ENCODE measurements at places on chromosomes 16 and 17.

DNA sequence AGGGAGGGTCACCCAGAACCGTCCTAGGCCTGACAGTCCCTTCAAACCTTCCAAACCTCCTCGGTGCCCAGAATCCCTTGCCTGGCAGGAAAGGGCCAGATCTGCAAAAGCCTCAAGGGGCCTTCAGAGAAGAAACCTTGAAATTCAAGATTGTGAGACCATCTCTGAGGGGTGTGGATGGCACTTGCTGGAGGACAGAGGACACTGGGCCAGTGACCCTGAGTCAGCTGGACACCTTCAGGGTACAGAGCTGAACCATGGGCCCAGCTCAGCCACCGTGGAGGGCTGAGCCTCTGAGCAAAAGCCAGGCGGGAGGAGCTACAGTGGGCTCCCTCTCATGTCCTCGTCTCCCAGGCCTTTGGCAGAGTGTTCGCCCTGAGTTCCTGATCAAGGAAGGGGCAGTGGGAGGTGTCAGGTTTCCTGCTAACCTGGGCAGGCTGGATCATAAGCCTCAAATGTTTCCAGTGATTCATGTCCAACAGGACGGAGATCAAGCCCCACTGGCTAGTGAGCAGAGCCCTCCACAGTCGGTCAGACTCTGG lies 3.0 kb downstream of the PDILT start:
- no peak for DNase-seq

- DNase-seq: no peak
Measured at GRCh38 chr16:74942977-74943918, 41.7 kb downstream of the WDR59 start.

GRCh38 chr16:58021661-58022551 lies 3.6 kb upstream of the MMP15 start:
- DNase-seq: no peak

DNA sequence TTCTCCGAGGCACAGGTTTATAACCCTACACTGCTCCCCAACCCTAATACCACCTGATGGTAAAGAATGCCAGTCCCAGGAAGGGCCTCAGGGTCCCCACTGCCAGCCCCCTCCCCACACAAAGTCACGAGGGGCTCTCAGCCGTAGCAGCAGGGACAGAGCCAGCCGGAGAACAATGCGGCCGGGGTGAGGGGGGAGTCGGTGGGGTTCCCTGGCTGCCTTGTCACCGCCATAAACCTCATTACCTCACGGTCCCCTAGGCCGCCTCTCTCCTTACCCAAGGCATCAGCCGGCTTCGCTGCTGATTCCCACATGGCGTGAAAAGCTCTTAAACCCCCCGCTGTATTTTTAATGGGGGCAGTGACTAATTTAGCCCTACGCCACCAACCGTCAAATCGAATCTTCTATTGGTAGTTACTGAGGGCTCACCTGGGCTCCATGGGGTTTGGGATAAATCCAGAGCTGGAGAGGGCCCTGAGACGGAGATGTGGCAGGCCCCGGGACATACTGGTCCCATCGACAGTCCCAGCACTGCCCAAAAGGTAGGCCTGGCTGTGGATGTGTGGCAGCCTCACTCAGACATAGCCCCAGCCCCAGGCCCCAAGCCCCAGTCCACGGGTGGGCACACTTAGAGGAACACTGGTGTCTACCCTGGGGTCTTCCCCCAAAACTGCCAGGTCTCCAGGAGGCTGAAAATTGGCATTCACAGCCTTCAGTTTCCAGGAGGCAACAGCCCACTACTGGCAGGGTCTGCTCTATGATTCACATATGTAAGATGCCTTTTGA lies 115.3 kb downstream of the C16orf78 start:
- DNase-seq: no peak

GRCh38 chr17:39653662-39654331 lies 11.4 kb upstream of the TCAP start:
- peak; percentile 64 for DNase-seq

GRCh38 chr17:1714980-1715802 lies 5.0 kb upstream of the TLCD2 start:
- peak; percentile 56 for DNase-seq

GRCh38 chr16:85285681-85286065 lies 173.4 kb upstream of the CIBAR2 start:
- DNase-seq: no peak

DNA sequence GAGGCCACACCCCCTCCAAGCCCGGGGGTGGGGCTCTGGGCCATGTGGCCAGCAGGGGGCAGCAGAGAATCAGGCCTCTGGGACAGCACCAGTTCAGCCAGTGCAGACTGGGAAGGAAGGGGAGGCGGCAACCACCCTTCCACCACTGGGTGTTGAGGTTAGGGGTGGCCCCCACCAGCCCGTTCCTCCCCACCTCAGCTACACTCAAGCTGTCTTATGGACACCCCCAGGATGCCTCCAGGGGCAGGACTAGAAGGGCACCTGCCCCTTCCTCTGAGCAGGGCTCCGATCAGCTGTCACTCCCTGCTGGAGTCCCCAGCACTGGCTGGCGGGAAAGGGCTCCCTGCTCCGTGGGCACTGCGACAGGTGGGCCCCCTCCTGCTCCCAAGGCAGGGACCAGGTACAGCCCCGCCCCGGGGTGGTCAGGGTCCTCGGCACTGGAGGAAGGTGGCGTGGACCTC lies 21.8 kb downstream of the KATNB1 start:
- peak; percentile 26 for DNase-seq

GRCh38 chr17:42438600-42439567 lies 15.8 kb upstream of the CAVIN1 start:
- no peak for DNase-seq

- DNase-seq: no peak
Measured at GRCh38 chr17:15087946-15088345, 177.2 kb downstream of the PMP22 start.

DNA sequence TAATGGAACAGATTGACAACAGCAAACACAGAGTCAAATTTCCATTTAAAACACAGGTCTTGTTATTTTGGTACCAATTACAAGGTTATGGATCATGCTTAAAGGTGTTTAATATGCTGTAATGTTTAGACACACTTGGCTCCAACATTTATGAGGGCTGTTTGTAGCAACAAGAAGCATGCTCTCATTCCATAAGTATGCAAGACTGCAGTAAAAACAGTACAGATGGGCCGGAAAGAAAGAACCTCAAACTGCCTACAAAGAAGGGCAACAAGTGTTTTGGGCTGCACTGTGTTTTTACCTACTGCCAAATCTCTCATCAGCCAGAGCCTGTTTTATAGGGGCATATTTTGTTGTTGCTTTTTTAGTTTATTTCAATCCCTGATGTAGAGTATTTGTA lies 100.5 kb upstream of the HS3ST3A1 start:
- no peak for DNase-seq

GRCh38 chr17:14739656-14740431 lies 439.0 kb downstream of the HS3ST3B1 start:
- DNase-seq: no peak

DNA sequence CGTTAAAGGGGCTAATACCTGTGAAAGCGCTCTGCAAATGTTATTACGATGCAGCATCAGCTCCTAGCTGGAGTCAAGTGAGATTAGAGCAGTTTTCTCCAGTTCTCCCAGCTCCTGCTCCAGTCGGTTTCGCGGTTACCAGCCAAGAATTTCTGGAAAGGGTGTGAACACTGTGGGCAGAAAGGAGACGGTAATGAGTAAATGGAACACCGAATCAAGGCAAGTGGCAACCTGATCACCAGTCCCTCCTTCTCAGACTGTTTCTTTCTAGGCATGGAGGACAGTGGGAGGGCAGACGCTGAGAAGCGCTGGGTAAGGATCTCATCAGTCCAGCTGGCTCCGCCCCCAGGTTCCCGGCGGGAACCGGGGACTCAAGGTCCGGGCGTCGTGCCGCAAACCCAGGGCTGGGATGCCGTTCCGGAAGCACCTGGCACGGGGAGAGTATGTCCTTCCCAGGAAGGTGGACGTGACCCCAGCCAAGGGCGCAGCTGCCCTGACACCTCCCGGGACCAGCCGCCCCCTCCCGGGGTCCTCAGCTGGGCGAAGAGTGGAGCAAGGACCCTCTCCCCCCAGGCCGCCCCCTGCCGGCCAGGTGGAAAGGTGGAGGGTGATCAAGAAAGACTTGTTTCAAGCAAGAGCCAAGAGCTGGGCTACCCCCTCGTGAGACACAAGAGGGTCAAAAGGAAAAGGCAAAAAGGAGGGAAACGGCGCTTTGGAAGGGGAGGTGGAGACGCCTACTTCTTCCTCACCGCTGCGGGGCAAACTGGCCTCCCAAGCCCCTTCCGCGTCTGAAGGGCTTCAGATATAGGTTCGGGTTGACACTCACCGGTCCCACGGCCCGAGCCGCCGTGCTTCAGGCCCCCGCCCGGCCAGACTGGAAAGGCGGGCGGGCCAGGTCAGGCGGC lies 481 bp downstream of the MYO19 start:
- DNase-seq: no peak

GRCh38 chr17:41678907-41679739 lies 9.6 kb upstream of the EIF1 start:
- DNase-seq: no peak

- no peak for DNase-seq
Measured at GRCh38 chr17:8062435-8062806, 23.6 kb downstream of the ALOX15B start.

DNA sequence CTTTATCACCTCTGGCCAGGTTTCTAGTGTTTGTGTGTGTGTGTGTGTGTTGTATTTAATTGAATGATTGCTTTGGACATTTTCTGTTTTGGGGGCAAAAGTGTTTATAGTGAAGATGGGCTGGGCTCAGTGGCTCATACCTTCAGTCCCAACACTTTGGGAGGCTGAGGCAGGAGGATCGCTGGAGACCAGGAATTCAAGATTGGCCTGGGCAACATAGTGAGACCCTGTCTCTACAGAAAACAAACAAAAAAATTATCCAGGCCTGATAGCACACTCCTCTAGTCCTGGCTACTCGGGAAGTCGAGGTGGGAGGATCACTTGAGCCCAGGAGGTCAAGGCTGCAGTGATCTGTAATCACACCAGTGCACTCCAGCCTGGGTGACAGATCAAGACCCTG lies 37.5 kb downstream of the RPA1 start:
- DNase-seq: no peak

DNA sequence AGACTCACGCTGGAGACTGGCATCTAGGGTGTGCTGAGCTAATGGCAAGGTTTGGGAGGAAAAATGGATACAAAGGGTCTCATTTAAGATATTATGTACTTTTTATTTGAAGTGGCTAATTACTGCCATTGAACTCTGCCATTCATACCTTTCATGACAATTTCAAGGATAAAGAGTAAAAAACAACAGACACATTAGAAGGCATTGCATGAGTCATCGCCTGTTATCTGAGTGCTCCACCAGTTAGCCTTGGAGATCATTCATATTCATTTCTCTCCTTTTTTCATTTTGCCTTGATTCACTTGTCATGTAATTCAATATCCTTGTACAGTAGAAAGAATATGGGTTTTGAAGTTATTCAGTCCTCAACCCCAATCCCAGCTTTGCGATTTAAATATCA lies 109.5 kb downstream of the CDH8 start:
- DNase-seq: no peak

- no peak for DNase-seq
Measured at GRCh38 chr16:25080420-25081131, 31.0 kb upstream of the LCMT1 start.
